Fibroblast of the aortic adventitia (primary cell): ENCODE measurements at places on chromosomes 12 and 14.

DNA sequence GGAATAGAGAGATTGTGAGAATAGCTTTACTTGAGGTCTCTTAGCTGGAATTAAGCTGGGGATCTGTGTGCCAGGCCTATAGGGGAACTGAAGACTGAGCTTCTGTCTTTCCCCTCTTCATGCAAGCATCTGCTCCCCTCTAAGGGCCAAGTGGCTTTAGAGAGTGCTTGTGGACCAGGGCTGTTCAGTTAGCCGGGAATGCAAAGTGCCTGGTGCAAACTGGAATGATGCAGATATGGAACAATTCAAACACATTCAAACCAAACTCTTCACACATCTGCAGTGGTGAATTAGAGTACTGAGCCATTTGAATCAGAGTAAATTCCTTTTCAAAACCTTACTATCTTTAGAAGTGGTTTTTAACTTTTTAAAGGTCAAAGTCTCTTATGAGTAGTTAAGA is 99.0 kb downstream of the LIN7A start:
- DNase-seq = no peak

DNA sequence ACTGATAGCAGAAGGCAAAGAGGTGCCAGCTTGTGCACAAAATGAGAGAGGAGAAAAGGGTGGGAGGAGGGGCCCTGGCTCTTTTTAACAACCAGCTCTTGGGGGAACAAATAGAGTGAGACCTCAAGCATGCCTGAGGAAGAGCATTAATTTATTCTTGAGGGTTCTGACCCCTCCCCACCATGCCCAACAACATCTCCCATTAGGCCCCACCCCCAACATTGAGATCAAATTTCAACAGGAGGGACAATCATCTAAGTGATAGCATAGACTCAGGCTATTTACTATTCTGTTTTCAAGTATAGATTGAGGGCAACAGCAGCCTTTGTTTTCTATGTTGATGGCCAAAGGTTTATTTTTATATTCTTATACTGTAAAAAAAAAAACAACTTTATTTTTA is 59.7 kb downstream of the FUT8 start:
- no peak for DNase-seq

- DNase-seq = no peak
Measured at GRCh38 chr12:94721173-94721572, 70.8 kb upstream of the TMCC3 start.

GRCh38 chr12:3173008-3173553 is 95.9 kb downstream of the TSPAN9 start:
- no peak for DNase-seq

DNA sequence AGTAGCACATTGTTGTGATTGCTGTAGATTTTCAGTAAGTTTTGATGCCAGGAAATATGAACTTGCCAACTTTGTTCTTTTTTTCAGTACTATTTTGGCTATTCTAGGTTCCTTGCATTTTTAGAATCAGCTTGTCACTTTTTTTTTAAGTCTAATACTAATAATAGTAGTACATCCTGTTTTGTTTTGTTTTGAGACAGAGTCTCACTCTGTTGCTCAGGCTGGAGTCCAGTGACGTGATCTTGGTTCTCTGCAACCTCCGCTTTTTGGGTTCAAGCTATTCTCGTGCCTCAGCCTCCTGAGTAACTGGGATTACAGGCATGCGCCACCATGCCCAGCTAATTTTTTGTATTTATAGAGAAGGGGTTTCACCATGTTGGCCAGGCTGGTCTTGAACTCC is 16.5 kb downstream of the PWP1 start:
- no peak for DNase-seq

- no peak for DNase-seq
Measured at GRCh38 chr14:30266290-30266689, 292.7 kb upstream of the G2E3 start.

DNA sequence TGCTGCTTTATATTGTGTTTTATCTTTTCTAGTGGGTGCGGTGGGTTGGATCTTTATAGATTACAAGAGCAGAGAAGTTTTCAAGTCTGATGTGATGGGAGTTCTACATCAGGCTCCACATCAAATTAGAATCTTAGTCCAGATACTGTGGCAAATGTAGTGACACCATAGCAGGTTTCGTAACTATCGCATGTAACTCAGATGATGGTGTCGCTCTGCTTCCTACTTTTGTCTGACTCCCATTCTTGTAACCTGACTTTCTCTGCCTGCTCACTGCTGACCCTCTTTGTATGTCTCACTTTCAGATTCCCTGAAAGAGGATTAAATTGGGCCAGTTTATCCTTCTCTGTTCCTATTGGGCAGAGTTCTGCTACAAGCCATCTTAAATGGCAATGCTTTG is 22.8 kb upstream of the FBXO34 start:
- DNase-seq = no peak

- DNase-seq = peak; percentile 76
Measured at GRCh38 chr12:13097491-13098011, 5.9 kb downstream of the GSG1 start.

DNA sequence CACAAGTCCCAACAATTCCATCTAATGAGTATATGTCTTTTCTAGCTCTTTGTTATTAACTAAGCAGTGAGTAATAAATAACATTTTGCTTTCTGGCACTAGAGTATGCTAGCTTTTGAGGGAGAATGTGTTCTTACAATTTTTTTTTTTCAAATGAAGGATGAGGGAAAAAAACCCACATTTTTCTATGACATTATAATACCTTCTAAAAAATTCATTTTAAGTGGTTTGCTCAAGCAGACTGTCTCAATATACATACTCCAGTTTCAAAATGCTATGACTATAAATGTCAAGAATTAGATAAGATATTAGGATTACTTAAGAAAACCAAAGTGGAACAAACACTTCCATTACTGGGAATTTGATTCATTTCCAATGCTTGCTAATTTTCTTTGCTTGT is 394.6 kb downstream of the C12orf75 start:
- DNase-seq = no peak

DNA sequence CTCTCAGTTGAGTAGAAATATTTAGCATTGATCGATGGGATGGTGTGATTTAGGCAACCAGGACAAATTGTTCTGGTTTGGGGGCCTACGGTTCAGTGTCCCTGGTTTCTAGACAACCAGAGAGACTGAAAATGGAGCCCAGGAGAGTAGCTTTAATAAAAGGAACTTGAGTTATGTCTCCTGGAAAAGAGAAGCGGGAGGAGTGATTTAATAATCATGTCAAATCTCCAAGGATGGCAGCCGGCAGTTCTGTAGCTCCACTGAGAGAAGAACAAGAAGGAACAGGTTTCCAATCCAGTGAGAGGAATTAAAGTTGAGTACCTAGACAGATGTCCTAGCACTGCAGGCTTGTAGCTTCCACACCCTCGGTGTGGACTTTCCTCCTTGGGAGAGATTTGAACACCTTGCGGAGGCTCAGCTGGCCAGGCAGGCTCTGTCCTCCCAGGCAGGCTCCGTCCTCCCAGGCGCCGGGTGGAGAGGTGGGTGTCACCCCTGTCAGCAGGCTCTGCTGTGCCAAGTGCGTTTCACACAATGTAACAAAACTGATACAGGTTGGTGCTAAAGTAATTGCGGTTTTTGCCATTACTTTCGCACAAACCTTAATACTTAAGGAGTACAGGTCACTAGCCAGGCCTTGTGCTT is 45.9 kb downstream of the SLC6A12 start:
- DNase-seq = no peak
